ENCODE measurements at places on chromosomes 7 and 10.
A peak's percentile ranks its signal among the peaks of the same experiment; 100 is the strongest.

DNA sequence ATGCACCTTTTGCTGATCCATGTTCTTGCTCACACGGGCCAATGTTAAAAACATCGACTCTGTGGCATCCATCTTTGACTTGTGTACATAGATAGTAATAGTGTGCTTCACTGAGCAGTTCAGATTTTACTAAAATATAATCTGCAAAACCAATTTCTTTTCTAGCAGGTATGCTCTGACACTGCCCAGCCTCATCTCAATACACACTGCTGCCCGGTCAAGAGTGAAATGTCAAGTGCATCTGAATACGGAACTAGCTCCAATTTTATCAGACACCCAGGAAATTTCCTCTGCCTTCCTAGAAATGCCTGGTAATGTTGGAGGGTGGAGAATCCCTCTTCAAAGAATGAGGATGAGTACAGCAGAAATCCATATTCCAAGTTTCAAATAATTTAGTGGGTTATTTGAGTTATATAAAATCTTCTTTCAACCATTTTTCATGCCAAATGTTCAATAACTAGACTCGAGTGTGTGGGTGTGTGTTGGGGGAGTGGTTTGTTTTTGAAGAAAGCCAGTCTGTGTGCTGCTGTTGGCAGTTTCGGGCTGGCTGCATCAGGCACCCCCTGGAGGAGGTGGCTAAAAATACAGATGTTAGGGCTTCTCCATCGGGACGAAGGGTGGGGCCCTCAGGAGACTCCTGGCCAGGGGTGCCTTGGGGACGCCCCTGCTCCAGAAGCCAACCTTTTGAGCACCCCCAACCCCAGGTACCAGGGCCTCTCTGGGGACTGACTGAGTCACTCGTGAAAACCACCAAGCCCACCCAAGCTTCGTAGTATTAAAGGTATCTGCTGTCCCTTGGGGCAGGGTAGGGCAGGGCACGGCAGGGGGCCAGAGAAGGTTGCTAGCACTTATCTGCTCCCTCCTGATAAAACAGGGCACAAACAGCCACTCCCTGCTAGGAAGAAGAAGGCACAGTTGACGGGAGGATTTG lies 15.4 kb downstream of the CTBP2 start:
- DNase-seq = peak; percentile 18

GRCh38 chr10:52864201-52865106 lies 91.9 kb upstream of the MBL2 start:
- no peak for DNase-seq

- DNase-seq = no peak
Observed at GRCh38 chr7:74599244-74599643, 58.3 kb upstream of the GTF2I start.

DNA sequence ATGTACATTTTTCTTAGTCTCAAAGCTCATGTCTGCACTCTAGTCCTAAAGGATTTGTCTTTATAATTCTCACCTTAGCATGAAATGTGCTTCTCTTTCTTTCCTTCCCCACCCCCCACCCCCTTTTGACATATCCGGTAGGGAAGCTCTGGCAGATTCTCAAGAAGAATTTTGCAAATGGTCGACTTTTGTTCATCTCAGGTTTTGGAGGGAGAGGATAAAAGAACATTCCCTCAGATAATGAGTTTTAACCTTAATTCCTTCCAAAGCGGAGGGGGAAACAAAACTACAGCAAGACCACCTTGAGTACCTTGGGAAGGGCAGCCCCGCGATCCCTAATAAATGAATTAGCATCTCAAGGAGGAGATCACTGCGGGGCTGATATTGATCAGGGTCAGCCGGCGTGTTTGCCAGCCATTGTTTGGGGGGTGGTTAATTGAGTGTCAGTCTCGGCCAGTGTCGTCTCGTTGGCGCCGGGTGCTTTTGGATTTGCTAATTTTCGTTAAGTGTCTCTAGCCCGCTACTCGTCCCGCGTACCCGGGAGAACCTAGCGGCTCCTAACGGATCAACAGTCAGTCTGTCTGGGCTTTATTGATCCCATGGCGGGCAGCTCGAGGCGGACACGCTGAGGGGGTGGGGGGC lies 874 bp upstream of the BAMBI start:
- peak; percentile 21 for DNase-seq

DNA sequence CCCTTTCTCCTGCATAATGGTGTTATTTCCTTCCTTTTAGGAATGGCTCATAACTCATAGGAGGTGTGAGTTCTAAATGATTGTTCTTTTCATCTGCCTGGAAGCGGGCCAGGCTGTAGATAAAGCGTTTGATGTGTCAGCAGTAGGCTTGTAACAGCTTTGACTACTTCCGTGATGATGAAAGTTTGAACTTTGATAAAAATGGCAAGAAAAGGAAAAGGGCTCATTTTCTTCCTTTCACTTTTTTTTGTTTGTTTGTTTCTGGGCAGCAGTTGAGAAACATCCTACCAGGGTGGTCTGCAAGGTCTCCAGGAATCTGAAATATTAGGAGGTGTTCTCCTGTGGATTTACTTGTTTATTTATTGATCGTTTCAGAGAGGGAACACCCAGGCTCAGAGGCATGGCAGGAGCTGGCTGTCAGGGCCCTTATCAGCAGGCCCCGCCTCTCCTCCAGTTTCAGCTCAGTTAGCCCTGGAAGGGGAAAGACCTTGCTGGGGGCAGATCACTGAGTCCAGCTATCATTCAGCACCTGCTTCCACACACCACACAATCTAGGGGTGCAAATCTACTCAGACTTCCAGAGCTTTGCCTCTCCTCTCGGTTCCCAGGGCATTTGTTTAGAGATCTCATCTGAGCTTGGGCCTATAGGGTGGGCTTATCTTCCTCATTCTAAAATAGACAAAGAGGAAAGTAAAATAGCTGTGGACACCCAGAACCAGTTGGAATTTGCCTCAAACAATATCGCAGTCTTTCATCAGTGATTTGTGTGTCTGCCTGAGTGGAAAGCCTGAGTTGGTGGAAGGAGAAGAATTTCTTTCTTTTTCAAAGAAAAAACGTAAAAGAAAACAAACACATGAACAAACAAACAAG lies 130.9 kb downstream of the BMPER start:
- DNase-seq = no peak

GRCh38 chr10:11480687-11481086 lies 130.8 kb downstream of the USP6NL start:
- DNase-seq = no peak

GRCh38 chr10:1240341-1240775 lies 184.2 kb downstream of the WDR37 start:
- DNase-seq = no peak

DNA sequence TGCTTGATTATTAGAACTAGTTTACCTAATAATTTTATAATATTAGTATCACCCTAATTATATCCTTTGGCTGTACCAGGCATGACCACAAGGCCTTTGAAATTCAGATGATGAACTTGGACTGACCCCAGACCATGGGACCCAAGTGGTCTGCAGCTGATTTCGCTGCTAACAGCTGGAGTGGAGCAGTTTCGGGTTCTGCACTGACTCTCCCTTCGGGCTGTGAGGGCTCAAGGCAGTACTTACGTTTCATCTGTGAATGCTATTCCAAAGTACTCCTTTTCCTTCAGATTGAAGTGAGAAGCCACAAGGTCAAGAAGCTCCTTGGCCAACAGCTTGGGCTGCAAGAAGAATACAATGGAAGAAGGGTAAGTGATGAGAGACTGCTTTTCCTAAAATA lies 223.8 kb downstream of the PRPF18 start:
- no peak for DNase-seq

DNA sequence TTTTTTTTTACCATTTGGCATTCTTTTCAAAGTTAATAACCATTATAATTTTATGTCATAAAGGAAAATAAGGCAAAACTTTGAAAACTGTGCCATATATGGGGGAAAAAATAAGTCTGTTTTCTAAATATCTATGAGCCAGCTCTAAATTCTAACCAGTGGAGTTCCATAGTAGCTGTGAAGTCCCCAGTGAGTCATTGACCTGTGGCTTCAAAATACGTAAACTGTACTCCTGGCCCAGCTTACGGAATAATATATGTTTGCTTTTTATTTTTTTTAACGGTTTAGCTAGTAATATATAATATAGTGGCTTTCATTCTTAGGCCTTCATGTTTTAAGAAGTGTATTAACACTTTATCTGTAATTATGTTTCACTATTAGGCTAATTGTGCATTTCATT lies 20.5 kb downstream of the ZRANB1 start:
- no peak for DNase-seq

DNA sequence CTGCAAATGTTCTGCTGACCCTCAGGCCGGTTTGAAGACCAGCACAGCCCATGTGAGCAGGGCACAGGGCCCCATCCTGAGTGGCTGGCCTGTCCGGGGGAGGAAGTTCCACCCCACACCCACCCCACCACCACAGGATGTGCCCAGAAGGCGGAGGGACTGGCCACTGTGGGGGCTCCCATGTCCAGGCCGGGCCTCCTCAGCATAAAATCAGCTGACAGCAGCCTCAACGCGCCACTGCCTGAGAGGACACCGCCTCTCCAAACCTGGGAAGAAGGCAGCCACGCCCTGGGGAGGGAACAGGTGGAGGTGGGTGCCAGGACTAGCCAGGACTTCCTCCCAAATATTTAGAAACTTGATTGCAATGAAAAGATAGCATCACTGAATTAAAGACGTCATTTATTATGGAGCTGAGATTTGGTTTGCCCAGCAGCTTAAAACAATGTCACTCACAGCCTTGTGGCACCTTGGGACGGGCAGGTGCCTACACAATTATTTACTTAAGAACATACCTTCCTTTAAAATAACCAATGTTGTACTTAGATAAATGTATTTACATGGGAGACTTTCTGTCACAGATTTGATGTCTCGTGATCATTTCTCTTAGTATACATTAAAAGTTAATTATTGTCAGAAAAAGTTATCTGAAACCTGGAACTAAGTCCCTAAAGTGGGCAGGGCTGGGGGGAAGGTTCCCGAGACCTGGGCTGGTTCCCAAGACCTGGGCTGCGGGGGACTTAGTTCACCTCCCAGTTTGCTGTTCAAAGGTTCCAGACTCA lies 27.3 kb upstream of the FAM20C start:
- DNase-seq = no peak

GRCh38 chr10:71643904-71644303 lies 75.7 kb downstream of the C10orf105 start:
- no peak for DNase-seq

GRCh38 chr10:46515793-46516192 lies 40.7 kb downstream of the GPRIN2 start:
- no peak for DNase-seq

DNA sequence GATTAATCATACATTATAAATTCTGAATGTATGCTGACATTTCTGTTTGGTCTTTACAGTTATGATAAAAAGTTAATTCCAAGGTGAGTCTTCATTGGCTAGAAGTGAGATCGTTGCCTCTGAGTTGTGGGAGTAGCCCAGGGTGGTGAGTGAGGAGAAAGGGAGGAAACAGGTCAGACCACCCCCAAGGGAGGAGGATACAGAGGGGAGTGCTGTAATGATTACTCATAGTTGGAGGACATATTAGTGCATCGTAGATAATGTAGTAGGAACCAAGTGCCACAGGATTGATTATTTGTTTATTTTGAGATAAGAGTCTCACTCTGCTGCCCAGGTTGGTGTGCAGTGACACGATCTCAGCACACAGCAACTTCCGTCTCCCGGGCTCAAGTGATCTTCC lies 672.2 kb downstream of the INHBA start:
- no peak for DNase-seq

DNA sequence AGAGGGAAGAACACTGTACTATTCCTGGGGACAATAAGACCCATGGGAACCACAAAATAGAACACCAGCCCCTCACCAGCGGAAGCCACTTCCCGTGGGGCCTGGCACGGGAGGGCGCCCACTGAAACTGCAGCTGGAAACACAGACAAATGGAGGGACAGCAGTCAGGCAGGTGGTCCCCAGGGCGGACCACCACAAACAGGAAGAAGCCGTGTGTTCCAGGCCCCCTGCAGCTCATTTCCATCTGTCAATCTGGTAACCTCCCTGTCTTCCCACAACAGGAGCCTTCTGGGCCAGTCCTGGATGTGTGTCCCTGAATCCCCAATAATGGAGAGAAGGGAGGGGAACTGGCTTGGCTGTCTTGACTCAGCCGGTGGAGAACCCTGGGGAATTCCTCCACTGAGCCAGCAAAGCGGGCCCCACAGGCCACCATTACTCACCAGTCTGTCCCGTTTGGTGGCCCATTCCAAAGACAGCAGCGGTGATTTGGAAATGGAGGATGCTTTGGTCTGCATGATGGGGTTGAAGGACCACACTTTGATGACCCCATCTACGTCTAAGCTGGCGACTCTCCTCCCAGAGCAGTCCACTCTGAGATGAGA lies 16.7 kb downstream of the WDR91 start:
- no peak for DNase-seq

- no peak for DNase-seq
Observed at GRCh38 chr10:124725171-124725631, 19.0 kb downstream of the FAM53B start.

- no peak for DNase-seq
Observed at GRCh38 chr7:99404235-99404976, 4.0 kb downstream of the PDAP1 start.

DNA sequence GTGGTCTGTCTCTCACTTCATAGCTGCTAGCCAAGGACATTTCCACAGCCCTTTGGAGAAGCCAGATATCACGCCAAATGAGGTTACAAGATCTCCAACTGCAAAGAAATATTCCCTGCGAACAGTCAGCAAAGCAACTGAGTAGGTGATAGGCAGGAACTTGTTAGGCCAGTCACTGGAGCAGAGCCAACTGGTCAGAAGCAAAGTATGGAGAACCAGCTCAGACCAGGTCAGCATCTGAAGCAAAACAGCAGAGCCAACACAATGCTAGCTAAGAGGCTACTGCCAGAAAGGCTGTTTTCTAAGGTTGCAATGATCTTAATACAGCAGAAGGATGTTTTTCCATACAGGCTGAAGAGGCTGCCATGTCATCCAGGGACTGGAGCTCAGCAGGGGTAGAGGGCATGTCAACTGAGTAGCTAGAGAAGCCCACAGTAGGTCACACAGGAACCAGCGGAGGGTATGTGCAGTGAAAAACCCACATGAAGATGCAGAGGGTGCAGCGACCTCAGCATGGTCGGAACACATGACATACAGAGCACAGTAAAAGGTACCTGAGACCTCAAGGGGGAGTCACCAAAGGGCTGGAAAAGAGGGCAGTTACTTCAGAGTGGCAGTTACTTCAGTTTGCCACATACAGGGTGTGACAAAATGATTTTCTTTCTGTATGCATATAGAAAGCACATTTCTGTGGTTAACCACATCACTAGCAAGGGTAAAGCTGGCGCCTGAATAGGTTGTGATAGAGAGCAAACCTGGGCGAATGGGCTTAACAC lies 8.9 kb downstream of the SEC31B start:
- peak; percentile 69 for DNase-seq

GRCh38 chr7:539731-540411 lies 20.2 kb upstream of the PDGFA start:
- DNase-seq = no peak

Measured in activated CD4-positive, alpha-beta T cell treated with anti-CD3 and anti-CD28 coated beads, Interleukin-2, amount 50 U/mL, for 48 hours (primary cell).